CD4-positive, alpha-beta T cell (primary cell): ENCODE measurements at places on chromosomes 6 and 20. TPM values are rescaled to one million over a fixed set of nuclear protein-coding genes. Genes with fewer than 3 reads are reported as not detected.

ULBP2 gene
- 1.9 TPM for total RNA-seq

GSTA4 gene
- total RNA-seq = 0.25 TPM

SAMD10 gene
- 12.1 TPM for total RNA-seq

SLC22A3 gene
- total RNA-seq = not detected

GRCh38 chr6:158050955-158051354 is 69.3 kb downstream of the SYNJ2 start:
- DNase-seq = no peak

DNA sequence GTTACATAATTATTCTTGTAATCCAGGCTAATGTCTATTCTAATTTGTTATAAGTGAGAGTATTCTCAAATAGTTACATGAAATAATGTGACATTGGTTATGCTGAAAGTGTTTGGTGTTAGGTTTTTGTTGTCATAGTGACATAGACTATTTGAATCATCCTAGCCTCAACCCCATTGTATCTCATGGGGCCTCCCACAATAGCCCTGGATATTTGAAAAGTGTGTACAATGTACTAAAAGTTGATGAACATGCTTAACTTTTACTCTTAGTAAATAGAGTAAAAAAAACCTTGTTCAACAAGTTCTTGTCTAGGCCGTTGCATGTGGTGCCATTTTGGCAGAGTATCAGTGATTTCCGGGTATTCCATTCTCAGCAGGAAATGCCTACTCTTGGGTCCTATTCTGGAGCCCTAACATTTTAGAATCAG is 83.0 kb downstream of the RTN4IP1 start:
- DNase-seq = no peak

GRCh38 chr6:4649728-4650127 is 126.5 kb upstream of the CDYL start:
- no peak for DNase-seq

DNA sequence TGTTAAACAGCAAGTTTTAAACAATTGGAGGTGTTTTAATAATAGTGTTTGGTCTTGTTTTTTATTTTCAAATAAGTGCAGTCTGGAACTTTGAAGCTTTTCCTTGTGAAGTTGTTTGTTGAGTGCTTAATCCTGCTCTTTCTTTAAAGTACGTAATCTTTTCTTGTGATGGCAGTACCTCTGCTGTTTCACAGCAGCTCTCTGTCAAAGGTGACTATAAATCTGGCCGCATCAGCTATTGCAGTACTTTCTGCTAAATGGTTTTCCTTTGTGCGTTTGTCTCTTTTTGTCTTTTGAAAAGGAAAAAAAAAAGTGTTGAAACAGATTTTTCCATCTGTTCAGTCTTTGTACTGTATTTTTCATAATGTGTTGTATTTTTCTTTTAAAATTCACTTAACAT is 12.7 kb downstream of the STXBP5 start:
- no peak for DNase-seq

GRCh38 chr6:108755257-108756240 is 92.7 kb upstream of the ARMC2 start:
- no peak for DNase-seq

DNA sequence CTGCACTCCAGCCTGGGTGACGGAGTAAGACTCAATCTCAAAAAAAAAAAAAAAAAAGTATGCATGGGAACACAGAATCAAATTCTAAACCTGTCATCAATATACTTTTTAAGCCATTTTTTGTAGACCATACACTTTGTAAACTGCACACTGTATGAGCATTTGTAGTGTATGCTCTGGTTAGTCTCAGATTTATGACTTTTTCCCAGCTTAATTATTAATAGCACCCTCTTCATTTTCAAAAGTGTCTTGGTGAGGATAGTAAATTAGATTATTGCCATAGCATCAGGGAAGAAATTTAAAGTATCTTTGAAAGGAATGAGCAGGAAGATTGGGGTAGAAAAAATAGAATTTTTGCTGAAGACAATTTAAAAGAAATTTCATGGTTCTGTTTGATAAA is 330.8 kb upstream of the RSPO3 start:
- no peak for DNase-seq

GRCh38 chr6:32192608-32193039 is at the start of gene GPSM3:
Gene GPSM3, minus strand, starts transcription at chr6:32192643. Its CDS starts 130 bp downstream, at chr6:32192513.
- DNase-seq = peak; percentile 52

DNA sequence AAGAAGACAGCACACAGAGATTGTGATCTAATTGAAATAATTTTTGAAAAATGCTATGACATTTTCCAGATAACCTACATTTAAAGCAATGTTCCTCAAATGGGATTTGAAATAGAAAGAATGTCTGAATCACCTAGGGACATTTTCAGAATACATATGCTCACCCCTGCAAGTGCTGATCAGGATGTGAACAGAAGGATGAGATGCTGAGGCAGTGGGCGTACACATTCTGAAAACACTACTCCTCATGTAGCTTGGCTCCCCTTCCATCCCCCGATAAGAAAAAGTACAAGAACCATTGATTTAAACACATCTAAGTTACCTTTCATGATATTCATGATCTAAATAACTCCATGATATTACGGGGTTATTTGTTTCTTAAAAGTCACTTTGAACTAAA is 29.9 kb upstream of the HINT3 start:
- no peak for DNase-seq

DNA sequence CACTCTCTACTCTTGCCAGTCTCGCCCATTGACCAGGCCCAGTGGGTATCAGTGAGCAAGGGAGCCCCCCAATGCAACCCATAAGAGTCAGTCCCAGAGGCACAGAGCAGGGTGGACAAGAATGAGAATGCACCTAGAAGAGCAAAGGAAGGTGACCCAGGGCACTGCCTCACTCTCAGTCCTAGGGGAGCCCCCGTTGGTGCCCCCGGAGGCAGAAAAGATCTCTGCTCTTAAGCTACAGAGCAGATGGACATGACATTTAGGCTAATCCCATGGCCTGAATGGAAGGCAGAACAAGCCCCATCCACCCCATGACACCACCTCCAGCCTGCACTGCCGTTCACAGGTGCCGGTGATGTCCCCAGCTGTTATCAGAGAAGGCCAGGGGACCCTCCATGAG is 50.7 kb upstream of the PLEKHG1 start:
- DNase-seq = no peak

- DNase-seq = peak; percentile 51
Observed at GRCh38 chr20:58306421-58307261, 2.9 kb upstream of the RAB22A start.

GRCh38 chr6:121723623-121724022 is 288.2 kb downstream of the GJA1 start:
- DNase-seq = no peak

DNA sequence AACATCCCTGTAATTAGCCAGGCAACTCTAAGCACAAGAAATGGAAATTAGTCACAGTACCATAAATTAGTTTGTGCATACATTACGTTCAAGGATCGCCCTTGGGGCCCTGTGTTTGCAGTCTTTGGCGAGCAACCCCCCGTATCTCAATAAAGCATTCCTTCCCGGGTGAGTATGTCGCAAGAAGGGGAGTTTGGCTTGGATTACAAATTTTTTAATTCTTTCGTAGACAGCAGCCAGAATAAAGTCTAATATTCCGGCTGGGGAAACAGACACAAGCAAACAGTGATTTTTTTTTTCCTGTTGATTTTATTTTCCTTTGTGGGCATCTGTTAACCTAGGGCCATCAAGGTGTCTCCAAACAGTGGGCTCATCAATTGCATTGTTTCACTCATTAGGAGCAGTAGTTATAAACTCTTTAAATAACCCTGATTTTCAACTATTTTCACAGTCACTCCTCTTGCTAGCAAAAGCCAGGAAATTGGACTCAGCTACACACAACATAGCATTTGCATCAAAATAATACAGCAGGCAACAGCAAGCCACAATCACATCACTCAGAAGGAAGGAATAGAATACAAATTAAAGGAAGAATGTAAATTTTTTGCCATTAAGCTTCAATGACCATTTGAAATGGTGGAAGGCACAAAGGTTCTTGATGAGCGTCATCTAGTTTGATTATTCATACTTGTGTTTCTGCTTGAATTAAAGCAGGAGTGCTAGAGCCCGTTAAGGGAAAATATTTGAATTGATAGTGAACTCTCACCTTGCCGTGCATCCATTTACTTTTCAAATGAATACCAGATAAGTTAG is 85.3 kb downstream of the LINC00237 start:
- DNase-seq = no peak

GRCh38 chr20:49906101-49906604 is 9.2 kb downstream of the SPATA2 start:
- no peak for DNase-seq

DNA sequence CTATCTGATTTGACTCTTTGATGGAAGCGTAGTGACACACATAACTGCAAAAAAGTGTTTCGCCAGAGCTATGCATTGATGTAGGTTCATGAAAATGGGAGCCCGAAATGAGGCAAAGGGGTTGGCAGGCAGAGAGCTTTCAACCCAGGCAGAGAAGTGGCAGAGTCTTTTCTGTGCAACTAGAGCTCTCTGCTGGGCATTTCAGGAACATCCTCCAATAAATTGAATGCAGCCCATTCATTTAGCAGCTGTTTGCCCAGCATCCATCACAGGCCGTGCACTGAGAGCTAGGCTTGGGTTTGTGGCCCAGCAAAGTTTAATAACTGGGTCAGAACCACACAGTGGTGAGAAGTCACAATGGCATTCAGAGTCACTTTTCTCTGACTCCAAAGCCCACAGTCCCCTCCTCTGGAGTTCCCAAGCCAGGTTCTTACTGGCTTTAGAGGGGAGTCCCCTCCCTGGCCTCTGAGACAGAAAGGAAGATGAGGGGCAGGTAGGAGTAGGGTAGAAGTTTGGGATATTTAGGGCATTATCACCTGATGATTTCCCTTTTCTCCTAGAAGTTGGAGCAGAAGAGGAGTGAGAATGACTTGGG is 31.8 kb upstream of the ELMO2 start:
- peak; percentile 3 for DNase-seq

GRCh38 chr20:60372822-60373221 is 414.6 kb downstream of the CDH26 start:
- DNase-seq = no peak

DNA sequence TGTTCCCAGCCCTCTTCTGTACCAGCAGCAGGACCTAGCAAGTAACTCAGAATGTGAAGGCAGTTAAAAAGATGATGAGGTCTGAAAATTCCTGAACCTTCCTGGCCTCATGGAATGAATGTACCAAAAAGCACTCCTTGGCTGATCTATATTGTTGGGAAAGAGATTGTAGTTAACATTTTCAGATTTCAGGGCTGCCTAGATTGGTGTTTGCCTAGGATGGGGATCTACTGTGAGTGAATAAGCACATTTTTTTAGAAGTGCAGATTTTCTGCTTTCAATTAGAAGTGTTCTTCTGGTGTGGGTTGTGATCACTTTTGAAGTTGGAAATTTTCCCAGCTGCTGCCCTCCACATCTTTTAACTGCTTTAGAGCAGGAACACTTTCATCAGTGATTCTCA is 6.2 kb downstream of the MYLIP start:
- DNase-seq = no peak

- DNase-seq = no peak
Observed at GRCh38 chr6:170091639-170092579, 199.0 kb downstream of the DLL1 start.

GRCh38 chr6:31087494-31088089 is 24.8 kb downstream of the C6orf15 start:
- DNase-seq = peak; percentile 94

GRCh38 chr6:138442663-138443062 is 38.6 kb downstream of the HEBP2 start:
- no peak for DNase-seq

DNA sequence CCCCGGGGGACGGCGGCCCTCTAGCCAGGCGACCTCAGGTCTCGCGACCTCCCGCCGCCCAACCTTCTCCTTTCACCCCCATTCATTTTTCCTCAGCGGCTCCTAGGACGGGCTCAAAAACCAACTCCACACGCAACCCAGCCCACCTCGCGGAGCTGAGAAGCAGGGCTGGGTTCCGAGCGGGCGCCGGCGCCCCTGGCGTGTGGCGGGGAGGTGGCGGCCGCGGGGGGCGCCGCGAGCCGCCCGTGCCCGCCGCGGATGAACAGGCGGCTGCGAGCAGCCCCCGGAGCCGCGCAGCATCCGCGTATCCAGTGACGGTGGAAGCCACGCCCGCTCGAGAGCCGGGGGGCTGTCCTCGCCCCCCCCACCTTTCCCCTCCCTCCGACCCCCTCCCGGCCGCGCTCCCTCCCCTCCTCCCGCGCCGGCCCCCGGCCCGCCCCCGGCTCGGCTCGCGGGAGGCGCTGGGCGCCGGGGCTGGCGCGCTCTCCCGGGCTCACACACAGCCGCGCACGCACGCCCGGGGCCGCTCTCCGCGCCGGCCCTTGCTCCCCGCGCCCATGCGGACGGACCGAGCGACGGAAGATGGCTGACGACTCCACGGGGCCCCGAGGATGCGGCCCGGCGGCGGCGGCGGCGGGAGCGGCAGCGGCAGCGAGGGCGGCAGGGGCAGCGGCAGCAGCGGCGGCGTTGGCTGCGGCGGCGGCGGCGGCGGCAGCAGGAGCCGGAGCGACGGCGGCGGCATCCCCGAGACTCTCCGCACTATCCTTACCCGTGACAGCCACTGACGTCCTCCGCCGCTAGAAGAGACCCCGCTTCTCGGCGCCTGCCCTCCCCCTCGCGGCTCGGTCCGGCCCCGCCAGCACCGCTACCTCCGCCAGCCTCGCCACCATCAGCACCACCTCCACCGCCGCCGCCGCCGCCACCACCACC is at the start of gene SOBP:
Gene SOBP (plus strand): TSS at position 482 of the 930 bp plus-strand sequence. CDS start 500 bp downstream, outside the sequence.
- peak; percentile 32 for DNase-seq
